ENCODE measurements at places on chromosomes 12 and 14.

DNA sequence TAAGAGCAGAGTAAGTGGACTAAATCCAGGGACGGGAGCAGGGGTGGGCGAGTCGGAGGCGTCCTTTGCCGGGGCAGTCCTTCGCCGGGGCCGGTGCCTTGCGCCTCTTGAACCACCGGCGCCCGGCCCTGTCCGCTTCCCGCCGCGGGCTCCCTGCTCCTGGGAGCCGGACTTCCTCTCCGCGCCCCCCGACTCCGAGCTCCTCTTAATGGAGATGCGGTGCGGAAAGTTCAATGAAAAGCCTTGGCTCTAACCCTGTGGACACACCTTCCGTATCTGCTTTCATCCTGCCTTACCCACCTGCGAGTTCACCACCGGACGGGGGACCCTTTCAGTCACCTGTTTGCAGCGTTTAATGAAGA is 412 bp downstream of the FGFR1OP2 start:
- peak; percentile 37 for DNase-seq

- DNase-seq = no peak
These were observed 9.3 kb downstream of the EIF5 start for GRCh38 chr14:103343164-103343879.

- no peak for DNase-seq
These were observed 369.4 kb downstream of the GALC start for GRCh38 chr14:87623616-87624015.

DNA sequence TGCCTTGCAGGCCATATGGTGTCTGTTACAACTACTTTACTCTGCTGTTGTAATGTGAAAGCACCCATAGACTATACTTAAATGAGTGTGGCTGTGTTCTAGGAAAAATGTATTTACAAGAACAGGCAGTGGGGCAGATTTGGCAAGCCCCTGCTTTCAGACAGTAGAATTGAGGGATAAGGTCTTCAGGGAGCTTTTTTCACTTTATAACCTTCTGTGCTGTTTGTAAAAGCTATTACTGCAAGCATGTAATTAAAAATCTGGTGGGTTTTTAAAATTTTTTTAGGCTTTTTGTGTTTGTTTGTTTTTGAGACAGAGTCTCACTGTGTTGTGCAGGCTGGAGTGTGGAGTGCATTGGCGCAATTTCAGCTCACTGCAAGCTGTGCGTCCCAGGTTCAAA is 73.9 kb downstream of the VEZT start:
- DNase-seq = no peak

DNA sequence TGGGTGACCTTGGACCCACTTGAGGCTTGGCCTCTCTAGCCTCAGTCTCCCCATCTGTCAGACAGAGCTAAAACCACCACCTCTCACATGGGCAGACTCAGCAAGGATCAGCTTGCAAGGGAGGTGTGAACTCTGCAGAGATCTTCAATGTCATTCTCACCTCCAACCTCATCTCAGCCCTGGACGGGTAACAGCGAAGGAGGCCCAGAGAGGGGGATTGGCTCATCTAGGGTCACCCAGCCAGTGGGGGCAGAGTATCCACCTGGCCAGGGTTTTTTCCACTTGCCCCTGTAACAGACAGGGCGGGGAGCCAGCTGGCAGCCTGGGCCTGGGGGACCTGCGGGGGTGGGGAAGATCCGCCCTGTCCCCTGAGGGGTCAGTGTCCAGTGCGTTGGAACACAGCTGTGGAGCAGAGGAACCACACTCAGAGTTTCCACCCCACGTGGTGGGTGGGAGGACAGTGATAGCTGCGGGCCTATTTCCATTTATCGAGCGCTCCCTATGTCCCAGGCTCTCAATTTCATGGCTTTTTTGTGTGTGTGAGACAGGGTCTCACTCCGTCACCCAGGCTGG is 27.4 kb downstream of the DTX1 start:
- no peak for DNase-seq

- no peak for DNase-seq
These were observed 515.7 kb downstream of the MED13L start for GRCh38 chr12:115761784-115762183.

DNA sequence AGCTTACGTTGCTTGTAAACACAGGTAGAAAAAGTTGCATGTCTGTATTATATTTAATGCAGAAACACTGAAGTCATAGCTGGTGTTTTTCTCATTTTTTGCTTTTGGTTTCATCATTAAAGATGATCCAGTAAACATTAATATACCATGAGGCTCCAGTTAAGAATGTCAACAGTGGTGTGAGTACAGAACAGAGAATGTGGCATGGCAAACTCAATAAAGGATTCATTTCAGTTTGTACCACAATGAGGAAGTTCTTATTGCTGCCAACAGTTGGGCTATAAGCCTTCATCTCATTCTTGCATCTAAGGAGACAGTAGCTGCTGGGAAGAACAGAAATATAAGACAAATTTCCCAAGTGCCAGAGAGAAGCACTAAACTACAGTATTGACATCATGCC is 72.1 kb upstream of the ST8SIA1 start:
- no peak for DNase-seq

GRCh38 chr12:69553628-69554248 is 31.5 kb upstream of the CCT2 start:
- no peak for DNase-seq

DNA sequence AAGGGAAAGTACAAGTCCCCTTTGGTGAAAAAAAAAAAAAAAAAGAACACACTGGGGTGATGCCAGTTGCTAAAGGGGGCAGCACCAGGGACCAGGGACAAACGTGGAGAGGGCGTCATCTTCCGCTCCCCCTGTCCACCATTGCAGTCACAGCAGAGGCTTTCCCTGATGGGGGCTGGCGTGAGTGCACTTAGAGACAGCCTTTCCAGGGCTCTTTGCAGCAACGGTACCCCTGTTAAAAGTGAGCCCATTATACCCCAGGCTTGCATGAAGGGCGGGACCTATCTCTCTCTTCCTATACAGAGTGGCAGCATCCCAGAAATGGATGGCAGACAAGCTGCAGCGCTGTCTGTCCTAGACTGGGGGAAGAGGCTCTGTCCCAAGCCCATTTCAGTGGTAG is 155.0 kb downstream of the KCNK10 start:
- no peak for DNase-seq

DNA sequence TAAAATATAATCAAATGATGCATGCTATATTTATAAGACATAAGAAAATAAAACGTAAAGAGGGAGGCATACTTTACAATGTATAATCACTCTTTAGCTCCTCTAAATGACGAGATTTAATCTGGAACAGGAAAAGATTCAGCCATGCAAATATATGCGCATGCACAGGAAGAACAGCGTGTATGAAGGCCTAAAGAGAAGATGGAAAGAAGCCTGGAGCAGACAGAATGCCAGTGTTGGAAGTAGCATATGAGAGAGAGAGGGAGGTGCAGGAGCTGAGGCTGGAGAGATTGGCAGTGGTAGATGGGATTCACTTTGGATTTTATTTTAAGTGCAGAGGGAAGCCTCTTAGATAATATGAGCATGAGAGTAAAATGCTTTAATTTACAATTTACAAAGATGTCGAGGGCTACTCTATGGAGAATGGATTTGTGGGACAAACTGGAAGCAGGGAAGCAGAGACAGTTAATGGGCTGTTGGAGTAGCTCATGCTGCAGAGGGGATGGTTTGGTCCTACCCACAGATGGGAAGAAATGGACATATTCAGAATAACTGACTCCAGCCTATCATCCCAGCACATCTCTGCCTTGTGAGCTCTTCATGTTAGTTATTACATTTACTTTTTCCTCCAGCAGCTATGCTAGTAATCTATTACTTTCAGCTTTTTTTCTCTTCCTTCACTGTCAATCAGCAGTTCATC is 411.1 kb downstream of the TMTC2 start:
- DNase-seq = no peak

- no peak for DNase-seq
These were observed 11.1 kb upstream of the KRT73 start for GRCh38 chr12:52629281-52630007.

DNA sequence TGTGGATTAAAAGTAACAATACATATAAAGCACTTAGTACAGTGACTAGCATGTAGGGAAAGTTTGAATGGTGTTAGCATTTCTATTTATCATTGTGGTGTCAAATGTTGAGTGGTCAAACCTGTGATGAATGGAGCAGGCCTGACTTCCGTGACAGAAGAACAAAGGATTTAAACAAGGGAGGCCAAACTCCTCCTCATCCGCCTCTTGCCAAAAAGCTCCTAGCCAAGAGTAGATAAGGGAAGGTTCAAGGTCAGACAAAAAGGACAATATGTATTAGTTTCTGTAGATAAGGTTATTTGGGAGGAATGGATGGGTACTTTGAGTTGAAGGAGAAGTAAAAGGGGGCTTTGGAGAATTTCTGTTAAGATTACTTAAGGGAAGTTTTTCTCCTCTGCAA is 6.5 kb downstream of the RNASE7 start:
- no peak for DNase-seq

- no peak for DNase-seq
These were observed 71.8 kb downstream of the LRP6 start for GRCh38 chr12:12195081-12195480.

DNA sequence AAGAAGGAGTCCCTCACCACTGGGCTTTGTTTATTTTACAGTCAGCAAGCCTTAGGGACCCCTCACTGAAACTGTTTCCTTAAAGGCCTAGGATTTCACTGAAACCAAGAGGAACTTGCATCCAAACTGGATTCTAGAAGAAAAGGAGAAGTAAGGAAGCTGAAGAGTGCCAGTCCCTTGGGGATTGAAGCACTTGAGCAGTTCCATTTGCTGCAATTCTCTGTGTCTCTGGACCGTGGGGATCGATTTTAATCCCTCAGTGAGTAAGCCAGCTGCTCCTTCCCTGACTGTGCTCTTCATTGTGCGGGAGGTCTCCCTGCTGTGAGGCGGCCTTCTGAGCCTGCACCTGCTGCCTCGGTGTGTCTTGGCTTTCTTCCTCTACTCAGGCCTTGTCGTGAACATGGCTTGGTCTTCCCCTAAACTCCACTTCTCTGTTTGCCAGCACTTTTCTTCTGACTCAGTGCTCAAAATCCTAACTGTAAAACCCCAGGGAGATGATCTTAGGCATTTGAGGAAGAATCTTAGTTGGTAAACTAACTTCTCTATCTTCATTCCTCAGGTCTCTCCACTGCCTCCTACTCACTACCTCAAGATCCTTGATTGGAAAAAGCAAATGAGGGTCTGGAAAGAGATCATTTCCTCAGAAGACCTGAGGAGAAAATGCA is 132.6 kb downstream of the SLC38A6 start:
- DNase-seq = no peak

DNA sequence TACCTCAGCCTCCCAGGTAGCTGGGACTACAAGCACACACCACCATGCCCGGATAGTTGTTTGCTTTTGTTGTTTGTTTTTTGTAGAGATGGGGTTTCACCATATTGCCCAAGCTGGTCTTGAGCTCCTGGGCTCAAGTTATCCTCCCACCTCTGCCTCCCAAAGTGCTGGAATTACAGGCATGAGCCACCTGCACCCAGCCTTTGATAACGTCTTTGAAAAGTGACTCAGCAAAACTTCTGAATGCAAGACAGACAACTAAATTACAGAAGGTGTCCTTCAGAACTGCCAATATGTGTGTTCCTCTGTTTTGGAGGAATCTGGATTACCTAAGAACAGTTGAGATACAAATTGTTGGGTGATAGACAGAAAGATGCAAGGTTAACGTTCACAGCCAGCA is 99.8 kb downstream of the ESR2 start:
- DNase-seq = no peak

DNA sequence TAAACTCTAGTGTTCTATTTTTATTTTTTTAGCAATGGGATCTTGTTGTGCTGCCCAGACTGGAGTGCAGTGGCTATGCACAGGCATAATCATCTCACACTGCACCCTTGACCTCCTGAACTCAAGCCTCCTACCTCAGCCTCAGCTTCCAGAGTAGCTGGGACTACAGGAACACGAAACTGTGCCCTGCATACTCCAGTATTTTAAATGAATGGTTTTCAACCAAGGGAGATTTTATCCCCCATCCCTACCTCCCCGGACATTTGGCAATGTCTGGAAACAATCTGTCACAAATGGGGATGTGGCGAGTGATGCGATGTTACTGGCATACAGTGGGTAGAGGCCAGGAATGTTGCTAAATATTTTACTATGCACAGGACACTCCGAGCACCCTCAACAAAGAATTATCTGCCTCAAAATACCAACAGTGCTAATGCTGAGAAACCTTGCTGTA is 2.1 kb downstream of the CBX5 start:
- DNase-seq = no peak

DNA sequence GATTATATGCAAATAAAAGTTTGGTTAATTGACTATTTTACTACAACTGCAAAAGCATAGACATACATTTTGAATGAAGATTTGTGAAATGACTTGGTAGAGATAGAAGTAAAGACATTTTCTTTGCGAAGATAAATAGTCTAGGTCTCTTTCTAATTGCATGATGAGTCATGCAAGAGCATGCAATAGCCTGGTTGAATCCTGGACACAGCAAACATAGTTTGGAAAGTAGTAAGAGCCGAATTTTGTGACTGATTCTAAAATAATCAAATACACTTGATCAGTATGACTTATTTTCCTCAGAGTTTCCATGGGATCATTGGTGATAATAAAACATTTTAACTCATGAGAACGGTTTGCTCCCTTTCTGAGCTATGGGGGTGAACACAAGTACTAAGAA is 27.7 kb upstream of the CAND1 start:
- DNase-seq = no peak

DNA sequence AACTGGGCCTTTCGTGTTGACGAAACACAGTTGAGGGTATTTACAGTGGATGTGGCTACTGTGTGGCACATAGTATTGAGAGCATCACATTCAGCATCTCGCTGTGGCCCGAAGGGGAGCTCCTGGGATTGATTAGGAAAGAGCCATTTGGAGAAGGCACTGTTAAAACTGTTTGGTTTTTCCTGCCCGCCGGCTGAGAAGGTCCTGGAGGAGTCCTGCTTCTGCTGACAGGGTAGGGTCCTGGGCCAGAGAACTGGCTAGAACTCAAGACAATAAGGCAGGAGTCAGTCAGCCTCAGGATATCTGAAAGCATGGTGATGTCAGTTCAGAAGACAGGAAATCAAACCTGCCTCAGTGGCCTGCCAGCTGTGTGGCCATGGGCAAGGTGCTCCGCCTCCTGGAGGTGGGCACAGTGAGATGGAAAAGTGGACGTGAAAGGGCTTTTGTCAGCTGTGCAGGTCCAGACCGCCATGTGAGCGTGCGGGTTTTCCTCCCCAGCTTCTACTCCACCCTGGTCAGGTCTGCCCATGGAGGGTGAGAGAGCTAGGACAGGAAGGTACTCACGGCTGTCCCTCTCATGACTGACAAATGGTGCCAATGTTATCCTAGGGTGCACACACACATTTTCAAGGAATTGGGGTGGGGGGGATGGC is 92.3 kb downstream of the NTF3 start:
- DNase-seq = no peak

- no peak for DNase-seq
These were observed 124.0 kb downstream of the PDE3A start for GRCh38 chr12:20492251-20492760.

GRCh38 chr12:49903351-49903699 is 375 bp downstream of the FAIM2 start:
- no peak for DNase-seq

GRCh38 chr14:39860596-39861228 is 428.5 kb upstream of the FBXO33 start:
- DNase-seq = no peak

GRCh38 chr12:74515849-74516248 is 21.8 kb upstream of the ATXN7L3B start:
- DNase-seq = no peak

- peak; percentile 7 for DNase-seq
These were observed 19.7 kb upstream of the CKAP4 start for GRCh38 chr12:106267535-106267934.

GRCh38 chr12:2456813-2457186 is 338.0 kb upstream of the FKBP4 start:
- no peak for DNase-seq

- no peak for DNase-seq
These were observed 640.3 kb downstream of the TMEM121 start for GRCh38 chr14:106166650-106167204.

GRCh38 chr12:84134797-84135366 is 777.7 kb downstream of the SLC6A15 start:
- DNase-seq = no peak
